CD4-positive, alpha-beta T cell treated with Interleukin-4 for 1 hour (primary cell): ENCODE measurements at places on chromosomes 12 and 14.

DNA sequence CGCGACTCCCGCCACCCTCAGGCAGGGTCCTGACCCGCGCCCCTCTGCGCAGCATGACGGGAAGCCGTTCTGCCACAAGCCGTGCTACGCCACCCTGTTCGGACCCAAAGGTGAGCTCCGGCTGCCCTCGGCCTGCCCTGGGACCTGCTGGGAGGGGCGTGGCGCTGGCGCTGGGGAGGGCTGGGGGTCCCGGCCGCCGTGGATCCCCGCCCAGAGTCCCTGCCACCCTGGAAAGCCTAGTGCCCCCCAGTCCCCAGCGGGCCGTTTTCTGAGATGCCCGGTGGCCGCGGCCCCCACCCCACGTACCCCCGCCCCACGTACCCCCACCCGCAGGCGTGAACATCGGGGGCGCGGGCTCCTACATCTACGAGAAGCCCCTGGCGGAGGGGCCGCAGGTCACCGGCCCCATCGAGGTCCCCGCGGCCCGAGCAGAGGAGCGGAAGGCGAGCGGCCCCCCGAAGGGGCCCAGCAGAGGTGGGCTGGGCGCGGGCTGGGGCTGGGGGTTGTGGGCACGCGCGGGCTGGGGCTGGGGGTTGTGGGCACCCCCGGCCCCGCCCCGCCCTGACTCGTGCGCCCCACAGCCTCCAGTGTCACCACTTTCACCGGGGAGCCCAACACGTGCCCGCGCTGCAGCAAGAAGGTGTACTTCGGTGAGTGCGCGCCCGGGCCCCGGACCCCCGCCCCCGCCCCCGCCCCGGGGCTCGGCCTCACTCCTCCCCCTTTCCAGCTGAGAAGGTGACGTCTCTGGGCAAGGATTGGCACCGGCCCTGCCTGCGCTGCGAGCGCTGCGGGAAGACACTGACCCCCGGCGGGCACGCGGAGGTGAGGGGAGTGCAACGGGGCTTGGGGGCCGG is 4.0 kb downstream of the CRIP2 start:
- DNase-seq: peak; percentile 48

- no peak for DNase-seq
Measured at GRCh38 chr12:11830307-11830801, 180.9 kb downstream of the ETV6 start.

DNA sequence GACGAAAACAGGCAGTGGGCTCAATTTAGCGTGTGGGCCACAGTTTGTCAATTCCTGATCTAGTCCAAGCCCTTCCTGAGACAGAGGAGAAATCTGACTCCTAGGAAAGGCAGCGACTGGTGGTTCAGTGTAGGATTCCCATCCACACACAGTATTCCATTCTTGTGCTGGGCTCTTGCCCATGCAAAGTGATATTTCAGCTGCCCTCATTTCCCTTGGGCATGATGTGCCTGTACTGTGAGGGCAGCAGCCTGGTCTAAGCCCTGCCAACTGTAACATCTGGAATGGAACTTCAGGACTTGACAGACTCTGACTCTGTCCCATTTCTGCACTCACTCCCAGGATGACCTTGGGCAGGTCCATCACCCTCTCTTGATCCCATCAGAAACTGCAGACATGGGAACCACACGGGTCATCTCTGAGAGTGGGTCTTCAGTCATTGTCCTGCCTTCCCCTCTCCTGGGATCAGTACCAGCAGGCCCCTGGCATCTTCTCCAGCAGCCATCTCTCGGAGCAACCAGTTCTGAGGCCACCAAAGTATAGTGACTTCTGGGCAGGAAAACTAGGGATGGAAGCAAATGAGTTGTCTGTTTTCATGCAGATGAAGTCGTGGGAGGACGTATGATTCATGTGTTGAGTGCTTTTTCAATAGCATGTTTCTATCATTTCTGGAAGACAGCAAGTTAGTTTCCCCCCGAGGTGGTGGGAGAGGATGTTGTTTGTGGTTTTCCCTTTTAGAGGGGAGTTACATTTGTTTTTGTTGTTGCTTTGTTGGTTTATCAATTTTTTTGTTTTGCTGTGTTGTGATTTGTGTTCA is 54.2 kb upstream of the BCL2L14 start:
- no peak for DNase-seq

DNA sequence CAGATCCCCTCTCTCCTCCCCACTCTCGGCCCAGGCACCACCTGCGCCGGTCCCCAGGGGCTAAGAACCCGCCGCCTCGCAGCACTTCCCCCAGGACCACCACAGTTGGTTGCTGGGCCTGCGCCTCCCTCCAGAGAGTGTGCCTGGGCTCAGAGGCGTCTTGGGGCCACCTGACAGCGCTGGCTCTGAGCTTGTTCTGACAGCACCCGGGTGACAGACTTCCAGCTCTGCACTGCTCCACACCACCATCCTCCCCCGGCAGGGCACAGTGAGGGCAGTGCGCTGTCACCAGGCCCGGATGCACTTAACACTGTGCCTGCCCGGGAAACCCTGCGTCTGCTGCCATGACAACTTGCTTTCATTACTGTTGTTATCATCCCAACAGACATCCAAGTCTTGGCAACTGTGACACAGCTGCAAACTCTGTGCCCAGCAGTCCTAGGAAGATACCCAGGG is 6.6 kb downstream of the BRF1 start:
- peak; percentile 75 for DNase-seq

DNA sequence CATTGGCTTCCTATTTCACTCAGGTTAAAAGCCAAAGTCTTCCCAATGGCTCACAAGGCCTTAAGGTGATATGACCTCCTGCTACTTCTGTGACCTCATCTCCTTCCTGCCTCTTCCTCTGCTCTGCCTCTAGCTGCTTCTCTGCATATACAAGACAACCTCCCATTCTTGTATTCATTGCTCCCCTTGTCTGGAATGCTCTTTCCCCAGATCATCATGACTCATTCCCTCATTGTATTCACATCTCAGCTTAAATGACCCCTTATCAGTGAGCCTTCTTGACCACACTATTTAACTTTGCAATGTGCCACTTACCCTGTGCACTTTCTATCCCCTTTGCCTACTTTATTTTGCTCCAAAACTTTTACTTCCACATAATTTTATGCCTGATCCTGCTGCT is 90.2 kb downstream of the PPP1R12A start:
- no peak for DNase-seq

GRCh38 chr14:95513291-95513690 is 3.2 kb downstream of the SYNE3 start:
- no peak for DNase-seq

- no peak for DNase-seq
Measured at GRCh38 chr12:49026101-49026500, 7.5 kb upstream of the PRKAG1 start.

GRCh38 chr12:129662234-129662633 is 241.6 kb downstream of the TMEM132D start:
- DNase-seq: no peak

DNA sequence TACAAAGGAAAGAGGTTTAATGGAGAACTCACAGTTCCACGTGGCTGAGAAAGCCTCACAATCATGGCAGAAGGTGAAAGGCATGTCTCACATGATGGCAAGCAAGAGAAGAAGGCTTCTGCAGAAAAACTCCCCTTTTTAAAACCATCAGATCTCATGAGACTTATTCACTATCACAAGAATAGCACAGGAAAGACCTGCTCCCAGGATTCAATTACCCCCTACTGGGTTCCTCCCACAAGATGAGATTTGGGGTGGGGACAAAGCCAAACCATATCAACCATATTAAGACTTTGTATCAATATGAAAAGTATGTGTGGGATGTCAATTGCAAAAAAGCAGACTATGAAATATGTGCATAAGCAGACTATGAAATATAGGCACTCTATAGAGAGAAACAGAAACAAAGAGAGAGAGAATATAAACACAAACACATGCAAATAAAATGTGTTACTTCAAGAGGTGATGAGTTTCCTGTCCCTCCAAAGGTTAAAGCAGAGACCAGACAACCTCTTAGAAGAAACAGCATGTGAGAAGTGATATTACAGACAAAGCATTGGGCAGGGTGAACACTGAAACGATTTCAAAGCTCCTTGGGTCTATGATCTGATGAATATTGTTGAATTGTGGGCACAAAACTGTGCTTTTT is 151.2 kb upstream of the KRR1 start:
- no peak for DNase-seq

DNA sequence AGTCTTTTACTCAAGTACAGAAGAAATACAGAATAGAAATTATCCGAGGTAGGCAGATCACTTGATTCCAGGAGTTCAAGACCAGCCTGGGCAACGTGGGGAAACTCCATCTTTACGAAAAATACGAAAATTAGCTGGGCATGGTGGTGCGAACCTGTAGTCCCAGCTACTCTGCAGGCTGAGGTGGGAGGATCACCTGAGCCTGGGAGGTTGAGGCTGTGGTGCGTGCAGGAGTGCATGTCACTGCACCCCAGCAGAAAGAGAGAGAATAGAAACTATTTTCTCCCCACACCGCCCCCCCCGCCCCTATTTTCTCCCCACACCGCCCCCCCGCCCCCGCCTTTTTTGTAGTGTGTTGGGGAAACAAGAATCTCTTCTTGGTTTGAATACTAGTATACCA is 2.2 kb downstream of the DNM1L start:
- no peak for DNase-seq

DNA sequence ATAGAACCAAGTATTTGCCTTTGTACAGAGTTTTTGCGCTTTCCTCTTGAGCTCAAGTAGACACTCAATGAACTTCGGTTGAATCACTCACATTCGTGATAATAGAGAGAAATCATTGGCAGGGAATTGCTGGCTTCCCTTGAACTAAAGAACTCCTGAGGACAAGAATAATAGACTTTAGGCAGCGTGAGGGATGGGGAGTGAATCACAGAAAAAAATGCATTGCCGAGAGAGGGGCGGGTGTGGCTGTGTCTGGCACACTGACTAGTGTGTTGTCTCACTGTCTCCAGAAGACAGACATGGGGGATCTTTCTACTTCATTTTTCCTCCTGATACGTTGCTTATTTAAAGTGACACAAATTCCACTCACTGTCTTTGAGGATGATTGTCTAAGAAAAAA is 805.2 kb downstream of the BCL11B start:
- no peak for DNase-seq

DNA sequence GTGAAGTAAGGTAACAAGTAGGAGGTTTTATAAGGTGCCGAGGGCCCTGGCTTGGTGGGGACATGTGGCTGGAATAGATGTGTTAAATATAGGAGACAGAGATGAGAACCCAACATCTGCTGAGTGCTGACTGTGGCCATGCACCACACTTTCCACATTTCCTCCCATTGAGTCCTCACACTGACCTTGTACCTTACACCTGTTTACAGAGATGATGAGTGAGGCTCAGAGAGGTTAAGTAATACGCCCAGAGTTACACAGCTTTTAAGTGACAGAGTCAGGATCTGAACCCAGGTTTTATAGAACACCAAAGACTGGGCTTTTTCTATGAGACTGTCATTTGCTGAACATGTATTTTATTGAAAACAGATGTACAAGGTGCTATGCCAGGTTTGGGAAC is 70.8 kb upstream of the LTA4H start:
- DNase-seq: no peak

DNA sequence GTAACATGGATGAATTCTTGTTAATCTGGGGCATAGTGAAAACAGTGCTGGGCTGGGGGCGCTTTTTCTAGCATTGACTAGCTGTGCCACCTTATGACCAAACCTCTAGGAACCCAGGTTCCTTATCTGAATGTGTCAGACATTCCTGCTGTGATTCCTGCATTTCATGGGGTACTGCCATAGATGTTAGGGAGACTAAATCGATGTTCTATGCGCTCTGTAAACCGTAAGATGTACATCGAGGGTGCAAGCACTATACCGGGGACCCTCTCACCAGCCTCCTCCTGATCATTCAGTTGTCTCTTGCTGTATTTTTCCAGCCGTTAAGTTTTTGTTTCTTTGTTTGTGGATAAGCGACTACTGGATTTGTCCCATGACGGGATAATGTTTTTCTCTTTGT is 170.9 kb upstream of the PARP11 start:
- no peak for DNase-seq

GRCh38 chr12:107231303-107231702 is 138.0 kb upstream of the CRY1 start:
- DNase-seq: no peak

GRCh38 chr14:53113989-53114388 is 39.1 kb downstream of the DDHD1 start:
- no peak for DNase-seq

DNA sequence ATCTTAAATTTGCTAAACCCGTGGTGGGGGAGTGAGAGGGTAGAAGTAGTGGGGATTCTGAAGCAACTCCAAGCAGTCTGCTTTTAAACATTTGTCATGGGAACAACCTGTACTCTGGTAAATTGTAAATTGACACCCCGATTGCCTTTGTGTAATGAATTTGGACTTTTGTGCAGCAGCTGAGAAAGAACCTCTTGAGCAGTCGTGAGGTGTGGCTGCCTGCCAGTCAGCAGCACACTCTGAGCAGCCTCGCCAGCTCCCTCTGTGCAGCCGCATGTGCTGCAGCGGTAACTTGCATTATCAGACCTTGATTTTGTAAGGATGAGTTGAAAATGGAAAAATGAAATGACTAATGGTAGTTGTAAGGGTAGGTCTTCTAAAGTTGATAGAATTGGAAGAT is 74.3 kb downstream of the SUSD6 start:
- no peak for DNase-seq

- DNase-seq: no peak
Measured at GRCh38 chr14:64645220-64645892, 58.9 kb upstream of the PLEKHG3 start.

- no peak for DNase-seq
Measured at GRCh38 chr12:28558250-28558649, 368.0 kb downstream of the CCDC91 start.

- no peak for DNase-seq
Measured at GRCh38 chr12:46439793-46440511, 67.4 kb upstream of the SLC38A2 start.
